ENCODE measurements at places on chromosomes 1 and 21.
A peak's percentile ranks its signal among the peaks of the same experiment; 100 is the strongest.

GRCh38 chr1:97488530-97488929 is 432.3 kb downstream of the DPYD start:
- DNase-seq, result no peak

- DNase-seq, result no peak
Observed at GRCh38 chr1:244050835-244051444, at the start of gene ZBTB18. ZBTB18 (plus strand) TSS chr1:244051283; CDS start chr1:244051432, 149 bp downstream.

DNA sequence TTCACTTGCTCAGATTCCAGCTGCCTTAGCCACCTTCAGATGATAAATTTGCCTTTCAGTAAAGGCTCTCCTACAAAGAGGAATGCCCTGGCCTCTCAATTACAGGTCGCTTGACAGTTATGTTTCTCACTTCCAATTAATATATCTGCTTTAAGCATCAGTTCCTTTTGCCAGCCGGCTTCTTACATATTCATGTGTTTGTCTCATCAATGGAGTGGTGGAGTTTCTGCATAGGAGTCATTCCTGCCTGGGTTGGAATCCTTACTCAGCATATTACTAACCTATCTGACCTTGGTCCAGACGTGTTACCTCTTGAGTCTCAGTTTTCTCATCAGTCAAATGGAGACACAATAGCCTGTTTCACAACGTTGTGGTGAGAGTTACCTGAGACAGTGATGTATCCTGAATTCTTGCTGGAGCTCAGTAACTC is 9.4 kb upstream of the SESN2 start:
- DNase-seq, result no peak

DNA sequence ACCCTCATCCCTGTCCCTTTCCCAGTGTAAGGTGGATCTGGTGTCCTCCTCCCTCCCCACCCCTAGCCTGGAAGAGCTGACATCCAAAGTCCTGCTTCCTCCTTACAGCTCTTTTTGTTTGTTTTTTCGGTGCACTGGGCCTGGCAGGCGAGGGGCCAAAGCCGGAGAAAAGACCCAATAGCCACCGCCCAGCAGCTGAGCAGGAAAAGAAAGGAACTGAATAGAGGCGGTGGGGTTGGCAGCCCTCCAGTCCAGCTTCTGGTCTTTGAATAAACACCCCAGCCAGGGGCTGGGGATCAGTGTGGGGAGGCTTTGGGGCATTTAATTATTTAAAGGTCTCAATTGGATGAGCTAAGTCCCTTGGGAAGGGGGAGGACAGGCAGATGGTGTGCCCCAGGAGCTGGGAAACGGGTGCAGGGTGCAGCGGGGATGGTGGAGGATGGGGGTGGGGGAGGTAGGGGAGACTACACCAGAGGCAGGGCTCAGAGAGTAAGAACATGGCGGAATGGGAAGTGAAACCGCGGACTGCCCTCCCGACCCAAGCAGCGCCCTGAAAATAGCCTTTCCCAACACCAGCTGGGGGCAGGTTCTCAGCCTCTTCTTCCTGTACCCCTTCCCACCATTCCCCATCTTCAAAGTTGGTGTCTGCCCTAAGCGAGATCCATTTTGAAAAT is 20.2 kb downstream of the BTG2 start:
- no peak for DNase-seq

- DNase-seq, result no peak
Observed at GRCh38 chr1:185156288-185156853, 382 bp downstream of the TRMT1L start.

DNA sequence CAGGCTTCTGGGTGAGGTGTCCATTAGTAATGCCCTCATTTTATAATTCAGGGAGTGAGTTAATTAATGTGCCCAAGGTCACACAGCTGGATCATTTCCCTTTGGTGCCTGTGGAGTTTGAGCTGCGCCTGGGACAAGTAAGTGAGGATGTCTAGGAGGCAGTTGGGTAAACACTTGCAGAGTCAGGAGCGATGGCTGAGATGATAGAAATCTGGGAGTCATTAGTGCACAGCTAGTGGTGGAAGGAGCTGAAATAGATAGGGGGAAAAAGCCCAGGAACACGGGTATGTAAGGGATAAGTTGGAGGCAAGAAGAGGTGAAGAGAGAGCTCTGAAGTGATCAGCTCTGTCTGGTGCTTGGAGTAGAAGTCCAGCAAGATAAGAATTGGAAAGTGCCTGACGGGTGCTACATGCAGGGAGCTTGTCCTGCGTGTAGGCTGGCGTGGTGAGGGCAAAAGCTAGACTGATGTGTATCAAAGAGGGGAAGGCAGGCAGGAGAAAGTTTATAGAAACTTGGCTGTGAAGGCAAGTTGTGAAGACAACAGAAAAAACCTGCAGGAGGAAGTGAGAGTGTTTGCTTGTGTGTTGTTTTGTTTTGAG is 1.7 kb upstream of the SCAF4 start:
- DNase-seq, result no peak

DNA sequence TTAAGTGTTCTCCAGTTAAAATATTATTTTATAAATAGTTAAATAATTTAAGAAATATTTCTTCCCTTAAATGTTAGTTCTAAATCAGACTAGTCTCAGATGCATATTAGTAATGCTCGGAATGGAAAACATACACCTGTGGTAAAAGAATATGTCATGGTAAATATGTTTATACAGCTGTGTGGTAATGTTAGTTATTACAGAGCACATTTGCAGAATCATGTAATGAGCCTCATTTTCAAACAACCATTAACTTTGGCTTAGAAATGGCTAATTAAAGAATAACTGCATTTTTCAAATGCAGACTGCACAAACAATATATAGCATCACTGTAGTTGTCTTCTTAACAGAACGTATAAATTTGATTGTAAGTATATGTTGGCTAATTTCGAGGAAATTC is 90.3 kb downstream of the DISP1 start:
- DNase-seq, result no peak

DNA sequence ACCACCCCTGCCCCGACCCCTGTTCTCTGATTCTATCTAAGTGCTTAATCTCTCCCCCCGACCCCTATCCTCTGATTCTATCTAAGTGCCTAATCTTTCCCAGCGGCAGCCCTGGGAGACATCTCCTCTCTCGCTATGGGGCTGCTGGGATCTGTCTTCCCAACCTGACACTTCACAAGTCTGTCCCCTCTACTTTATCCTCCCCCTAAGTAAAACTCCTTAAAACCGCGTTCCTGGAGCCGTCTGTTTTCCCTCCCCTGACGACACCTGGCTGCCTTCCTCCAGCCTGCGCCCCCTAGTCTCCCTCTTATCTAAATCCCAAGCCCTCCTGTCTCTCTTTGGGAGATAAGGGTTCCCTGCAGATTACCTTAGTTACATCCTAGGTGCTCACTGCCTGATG is 30.5 kb downstream of the EPHB2 start:
- DNase-seq, result no peak

GRCh38 chr1:54121482-54122134 is 31.2 kb downstream of the CDCP2 start:
- DNase-seq, result peak; percentile 57

DNA sequence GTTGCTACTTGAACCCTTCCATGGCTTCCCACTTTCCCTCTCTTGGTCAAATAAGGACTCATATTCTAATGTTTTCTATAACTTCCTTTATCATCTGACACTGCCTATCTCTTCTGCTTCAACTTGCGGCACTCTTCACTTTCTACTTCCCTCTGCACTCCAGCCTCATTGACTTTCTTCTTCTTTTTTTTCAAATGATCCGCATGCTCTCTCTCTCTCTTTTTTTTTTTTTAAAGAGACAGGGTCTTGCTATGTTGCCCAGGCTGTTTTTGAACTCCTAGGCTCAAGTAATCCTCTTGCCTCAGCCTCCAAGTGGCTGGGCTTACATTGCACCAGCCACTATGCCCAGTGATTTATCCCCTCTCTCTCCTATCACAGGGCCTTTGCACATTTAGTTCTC is 7.3 kb upstream of the IL10 start:
- DNase-seq, result no peak

DNA sequence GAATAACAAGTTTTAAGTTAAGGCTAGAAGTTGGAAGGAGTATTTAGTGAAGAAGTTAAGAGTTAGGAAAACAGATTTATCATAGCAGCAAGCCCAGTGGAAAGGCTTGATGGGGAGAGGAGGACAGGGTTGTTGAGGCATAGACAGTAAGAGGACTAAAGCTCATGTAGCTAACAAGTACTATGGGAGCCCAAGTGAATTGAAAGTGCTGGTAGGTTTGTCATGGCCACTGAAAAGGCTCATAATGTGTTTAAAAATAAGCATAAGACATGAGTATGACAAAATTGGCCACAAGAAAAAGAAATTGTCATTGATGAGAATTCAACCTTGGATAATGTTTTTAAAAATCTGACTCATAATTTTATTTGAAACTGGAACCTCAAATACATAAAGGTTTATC is 49.2 kb upstream of the CRB1 start:
- DNase-seq, result no peak

DNA sequence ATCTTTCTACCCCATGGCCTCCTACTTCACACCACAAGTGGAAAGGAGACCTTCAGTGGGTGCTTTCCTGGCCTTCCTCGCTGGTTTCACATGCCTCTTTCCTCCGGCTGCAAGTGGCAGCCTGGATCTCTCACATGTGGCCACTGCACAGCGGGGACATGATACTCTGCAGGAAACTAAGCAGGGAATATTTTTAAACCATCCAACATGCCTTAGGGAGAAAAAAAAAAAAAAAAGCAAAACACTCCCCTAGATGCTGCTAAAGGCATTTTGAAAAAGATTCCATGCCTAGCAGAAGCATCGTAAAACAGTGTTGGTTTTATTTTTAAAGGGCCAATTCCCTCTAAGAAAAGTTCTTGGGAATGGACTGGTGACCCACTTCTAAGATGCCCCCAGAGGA is 12.2 kb upstream of the GJA5 start:
- no peak for DNase-seq

DNA sequence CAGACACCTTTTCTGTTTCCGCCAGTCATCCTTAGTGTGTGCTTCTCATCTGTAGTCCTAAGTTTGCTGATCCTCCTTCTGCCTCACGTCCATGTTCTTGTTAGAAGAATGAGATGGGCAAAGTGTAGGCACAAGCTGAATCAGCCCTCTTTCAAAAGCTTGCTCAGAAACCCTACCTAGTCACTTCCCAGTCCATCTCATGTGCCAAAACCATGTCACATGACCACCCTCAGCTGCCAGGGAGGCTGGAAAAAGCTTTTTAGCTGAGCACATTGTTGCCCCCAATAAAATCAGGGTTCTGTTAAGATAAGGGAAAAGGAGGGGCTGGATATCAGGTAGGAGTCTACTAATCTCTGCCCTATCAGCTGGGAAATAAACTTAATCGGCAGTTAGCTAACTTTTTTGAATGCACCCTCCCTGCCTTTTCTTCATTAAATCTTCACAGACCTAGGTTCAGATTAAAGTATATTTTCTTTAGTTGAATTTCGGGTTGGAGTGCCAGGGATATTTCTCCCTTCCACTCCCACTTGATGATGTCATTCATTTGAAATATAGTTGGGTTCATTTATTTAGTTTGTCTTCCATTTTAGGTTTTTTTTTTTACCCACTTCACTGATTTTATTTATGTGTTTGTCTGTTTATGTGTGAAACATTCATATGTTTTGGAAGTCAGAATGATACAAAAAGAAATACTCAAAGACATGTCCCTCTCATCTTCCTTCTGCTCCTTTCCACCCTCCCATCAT is 129.2 kb downstream of the ROR1 start:
- DNase-seq, result peak; percentile 6

- no peak for DNase-seq
Observed at GRCh38 chr1:53074313-53075154, 12.5 kb downstream of the PODN start.

GRCh38 chr1:36161641-36162531 is 5.9 kb downstream of the MAP7D1 start:
- DNase-seq, result no peak

DNA sequence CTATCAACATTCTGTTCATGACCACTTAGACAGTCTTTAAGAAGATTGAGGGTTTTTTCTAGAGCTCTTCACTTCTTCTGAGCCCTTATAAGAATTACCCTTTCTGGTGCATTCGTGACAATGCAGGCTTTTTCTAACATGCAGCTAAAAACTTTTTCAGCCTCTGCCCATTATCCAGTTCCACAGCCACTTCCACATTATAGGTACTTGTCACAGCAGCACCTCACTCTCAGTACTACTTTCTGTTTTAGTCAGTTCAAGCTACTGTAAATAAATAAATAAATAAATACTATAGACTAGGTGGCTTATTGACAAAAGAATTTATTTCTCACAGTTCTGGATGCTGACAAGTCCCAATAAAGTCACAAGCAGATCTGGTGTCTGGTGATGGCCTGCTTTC is 284.4 kb upstream of the PKN2 start:
- no peak for DNase-seq

DNA sequence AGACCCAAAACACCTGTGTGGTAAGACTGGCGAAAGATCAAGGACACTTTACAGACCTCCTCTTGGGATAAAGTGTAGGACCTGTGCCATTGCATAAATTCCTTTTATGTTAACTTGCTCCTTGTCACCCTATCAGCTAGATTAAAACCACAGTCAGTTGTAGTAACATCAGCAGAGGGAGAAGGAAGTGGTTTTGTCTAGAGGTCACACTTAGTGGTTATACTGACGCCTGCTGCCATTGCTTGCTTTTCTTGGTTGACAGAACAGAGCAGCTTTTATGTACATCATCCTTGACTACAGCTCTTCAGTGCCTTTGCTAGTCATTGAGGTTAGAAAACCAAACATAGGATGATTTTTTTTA is 101.4 kb downstream of the PBX1 start:
- DNase-seq, result no peak

DNA sequence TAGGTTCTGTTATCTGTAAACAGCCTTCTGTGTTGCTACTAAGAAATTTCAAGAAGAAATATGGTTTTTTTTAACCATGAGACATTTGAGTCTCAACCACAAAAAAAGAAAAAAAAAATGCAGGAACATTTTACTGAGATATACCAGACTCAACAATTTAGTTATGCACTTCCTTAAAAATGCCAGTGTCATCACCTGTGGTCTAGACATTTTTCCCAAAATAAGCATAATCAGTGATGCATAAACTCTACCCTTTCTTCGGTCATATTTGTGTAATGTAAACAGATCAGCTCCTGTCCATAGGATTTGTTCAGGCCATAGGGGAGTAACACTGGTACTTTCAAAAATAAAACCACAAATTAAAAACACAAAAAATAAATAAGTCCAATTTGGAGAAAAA is 122.6 kb upstream of the TNFSF4 start:
- no peak for DNase-seq

- no peak for DNase-seq
Observed at GRCh38 chr1:222299524-222299923, 248.4 kb downstream of the HHIPL2 start.

DNA sequence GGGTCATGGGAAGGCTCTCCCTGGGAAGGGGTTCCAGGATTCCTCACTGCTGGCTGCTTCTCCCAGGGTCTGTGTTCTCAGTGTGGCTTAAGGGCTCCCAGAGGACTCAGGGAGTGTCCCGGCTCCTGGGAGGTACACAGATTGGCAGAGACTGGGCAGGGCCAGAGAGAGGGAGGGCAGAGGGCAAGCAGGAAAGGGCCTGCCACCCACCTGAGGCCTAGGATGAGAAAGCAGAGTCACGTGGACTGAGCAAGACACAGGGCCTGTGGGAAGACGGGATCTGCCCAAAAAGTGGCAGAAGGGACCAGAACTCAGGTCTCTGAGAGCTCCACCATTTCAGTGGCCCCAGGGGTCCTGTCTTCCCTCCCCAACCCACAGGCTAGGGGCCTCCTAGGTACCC is 871 bp downstream of the SLFNL1 start:
- DNase-seq, result no peak

- no peak for DNase-seq
Observed at GRCh38 chr1:99622702-99623347, 23.1 kb upstream of the PALMD start.
